ENCODE measurements at places on chromosomes 16 and 17.

GRCh38 chr17:68019336-68019674, 16.2 kb upstream of the KPNA2 start:
- DNase-seq = no peak

DNA sequence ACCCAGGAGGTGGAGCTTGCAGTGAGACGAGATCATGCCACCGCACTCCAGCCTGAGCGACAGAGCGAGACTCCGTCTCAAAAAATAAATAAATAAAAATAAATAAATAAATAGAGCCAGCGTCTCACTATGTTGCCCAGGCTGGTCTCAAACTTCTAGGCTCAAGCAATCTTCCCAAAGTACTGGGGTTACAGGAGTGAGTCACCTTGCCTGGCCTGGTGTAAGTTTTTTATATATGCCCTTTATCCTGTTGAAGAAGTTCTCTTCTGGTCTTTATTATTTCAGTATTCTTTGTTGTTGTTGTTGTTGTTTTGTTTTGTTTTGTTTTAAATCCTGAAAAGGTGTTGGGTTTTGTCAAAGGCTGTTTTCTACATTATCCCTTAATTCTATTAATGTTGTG, 30.1 kb upstream of the ABCC1 start:
- DNase-seq = no peak

GRCh38 chr16:78216166-78216745, 116.8 kb downstream of the WWOX start:
- no peak for DNase-seq

DNA sequence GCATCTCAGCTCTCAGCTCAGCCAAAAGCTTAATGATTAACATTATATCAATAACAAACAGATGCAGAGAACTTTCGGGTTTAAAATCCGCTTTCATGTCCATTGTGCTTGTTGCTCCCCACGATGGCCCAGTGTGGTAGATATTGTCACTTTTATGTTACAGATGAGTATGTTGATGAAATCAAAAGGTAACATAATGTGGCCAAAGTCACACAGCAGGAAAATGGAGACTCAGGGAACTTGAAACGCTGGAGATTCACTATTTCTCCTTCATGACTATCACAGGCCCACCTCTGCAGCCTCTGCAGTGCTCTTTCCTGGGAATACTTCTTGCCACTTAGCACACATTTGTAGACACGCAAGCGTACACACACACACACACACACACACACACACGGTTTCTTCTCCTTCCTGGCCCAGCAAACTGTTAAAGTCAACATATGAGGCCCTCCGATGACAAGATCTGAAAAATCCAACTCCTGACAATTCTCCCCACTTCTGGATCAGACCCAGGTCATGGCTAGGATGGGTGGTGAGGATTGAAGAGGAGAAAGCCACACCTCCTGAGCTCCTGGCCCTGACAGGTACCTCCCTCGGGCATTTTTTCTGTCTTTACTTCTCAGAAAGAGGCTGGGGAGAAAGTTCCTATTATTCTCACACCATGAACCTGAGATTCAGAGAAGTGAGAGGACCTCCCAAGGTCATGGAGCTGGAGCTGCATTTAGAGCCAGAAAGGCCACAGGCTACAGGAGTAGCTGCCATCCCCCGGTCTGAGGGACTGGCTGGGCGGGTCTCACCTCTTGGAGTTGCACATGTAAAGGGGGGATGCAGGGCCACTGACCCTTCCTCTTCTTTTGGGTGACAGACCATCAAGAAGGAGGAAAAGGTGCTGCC, 9.7 kb downstream of the DRC7 start:
- DNase-seq = no peak

DNA sequence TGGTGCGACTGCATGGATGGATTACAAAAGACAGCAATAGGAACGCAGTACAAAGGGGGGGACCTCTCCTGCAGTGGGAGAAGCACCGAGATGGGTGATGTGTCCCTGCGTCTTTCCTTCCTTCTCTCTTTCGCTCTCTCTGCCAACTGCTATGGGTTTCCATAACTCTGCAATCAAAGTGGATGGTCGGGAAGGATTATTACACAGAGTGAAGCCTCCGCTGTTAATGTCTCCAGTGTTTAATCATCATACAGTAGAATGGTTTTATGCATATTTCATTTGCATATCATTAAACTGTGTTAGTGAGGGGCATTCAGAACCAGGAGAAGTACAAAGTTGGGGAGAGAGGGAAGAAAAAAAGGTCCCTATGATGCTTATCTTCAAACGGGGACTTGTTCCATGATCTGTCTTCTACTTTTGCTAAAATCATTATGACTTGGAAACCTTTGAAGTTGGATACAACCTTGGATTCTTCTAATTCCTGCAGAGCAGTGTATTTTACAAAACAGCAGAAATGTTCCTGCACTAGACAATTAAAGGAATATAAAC, 255.9 kb upstream of the PMFBP1 start:
- DNase-seq = no peak

GRCh38 chr17:8226536-8227237, 16.3 kb upstream of the AURKB start:
- no peak for DNase-seq

GRCh38 chr16:81880816-81881215, 101.7 kb downstream of the PLCG2 start:
- DNase-seq = no peak

DNA sequence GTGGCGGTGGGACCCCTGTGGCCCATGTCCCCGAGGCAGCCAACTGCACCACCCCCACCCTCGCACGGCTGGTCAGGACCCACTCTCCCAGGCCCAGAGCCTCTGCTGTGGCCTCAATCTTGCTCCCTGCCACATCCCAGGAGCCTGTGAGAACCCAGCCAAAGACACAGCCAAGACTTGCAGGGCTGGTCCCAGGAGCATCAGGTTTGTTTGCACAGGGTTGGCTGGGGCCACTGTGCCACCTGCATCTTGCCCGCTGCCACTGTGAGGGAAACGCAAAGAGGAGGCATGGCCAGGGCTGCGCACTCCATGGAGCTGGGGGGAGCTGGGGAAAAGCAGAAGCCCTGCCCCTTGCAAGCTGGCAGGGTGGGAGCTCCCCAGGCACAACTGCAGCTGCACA, 92.5 kb downstream of the SSH2 start:
- DNase-seq = no peak

GRCh38 chr16:29816694-29817441, 916 bp downstream of the PAGR1 start:
- DNase-seq = no peak

DNA sequence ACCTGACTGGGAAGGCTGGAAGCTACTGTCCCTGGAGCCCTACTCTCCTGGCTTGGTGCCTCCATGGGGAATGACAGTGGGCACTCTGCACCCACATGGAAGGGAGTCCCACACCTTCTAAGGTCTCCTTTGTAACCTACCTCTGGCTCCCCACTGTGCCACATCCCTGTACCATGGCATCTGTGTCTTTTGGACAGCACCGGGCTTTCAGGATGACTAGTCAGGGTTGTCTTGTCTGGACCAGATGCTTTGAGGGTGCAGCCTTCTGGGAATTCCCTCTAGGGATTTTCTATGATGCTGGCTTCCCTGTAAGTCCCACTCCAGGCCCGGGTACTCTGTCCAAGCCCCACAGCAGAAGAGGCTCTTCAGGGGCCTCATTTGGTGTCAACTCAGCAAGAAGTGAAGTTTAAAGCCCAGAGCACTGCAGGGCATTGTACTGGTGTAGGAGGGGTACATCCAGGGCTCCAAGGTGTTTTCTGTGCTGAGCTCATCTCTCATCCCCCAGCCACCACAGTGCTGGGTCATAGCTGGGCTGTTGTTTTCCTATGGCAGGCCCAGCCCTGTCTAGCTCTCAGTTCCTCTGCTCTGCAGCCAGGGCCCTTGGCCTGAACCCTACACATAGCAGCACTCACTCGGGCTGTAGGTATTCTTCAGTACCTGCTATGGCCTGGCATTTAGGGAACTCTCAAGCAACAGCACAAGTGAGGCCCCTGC, 255.3 kb downstream of the CPPED1 start:
- no peak for DNase-seq

- DNase-seq = no peak
Measured at GRCh38 chr16:78829280-78829679, 729.8 kb downstream of the WWOX start.

GRCh38 chr17:60501589-60501988, 24.5 kb downstream of the APPBP2 start:
- no peak for DNase-seq

DNA sequence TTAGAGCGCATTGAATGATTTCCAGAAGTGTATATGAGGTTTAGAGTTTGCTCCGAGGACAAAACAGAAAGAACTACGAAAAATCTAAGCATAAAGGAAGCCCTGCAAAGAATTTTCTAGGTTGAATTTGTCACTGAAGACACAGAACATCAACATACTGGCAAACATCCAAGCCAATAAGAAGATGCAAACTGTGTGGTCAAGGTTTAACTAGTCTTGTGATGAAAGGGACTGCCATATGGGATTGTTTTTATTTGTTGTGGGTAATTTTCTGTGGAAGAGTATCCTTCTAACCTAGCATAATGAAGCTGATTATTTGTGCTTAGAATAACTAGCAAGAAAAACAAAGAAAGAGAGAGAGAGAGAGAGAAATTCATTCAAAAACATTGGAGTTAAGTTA, 492.0 kb upstream of the ERCC4 start:
- no peak for DNase-seq

GRCh38 chr17:36001862-36002603, 680 bp upstream of the CCL15 start:
- DNase-seq = no peak

- no peak for DNase-seq
Measured at GRCh38 chr17:65865715-65866425, 304.4 kb upstream of the AXIN2 start.
